ENCODE measurements at places on chromosomes 1 and 21. TPM values are rescaled to one million over a fixed set of nuclear protein-coding genes. Genes with fewer than 3 reads are reported as not detected.

Gene CRB1
- total RNA-seq, result 0.58 TPM

Gene FH
- total RNA-seq, result 71.1 TPM

Gene LCE6A
- total RNA-seq, result not detected

Gene BLZF1
- total RNA-seq, result 55.5 TPM

Gene CFH
- total RNA-seq, result 299 TPM

Gene CFAP45
- total RNA-seq, result 0.48 TPM

Gene PM20D1
- 1.6 TPM for total RNA-seq

Gene CITED4
- 2.0 TPM for total RNA-seq

Gene GOLT1A
- 2.1 TPM for total RNA-seq

All from urinary bladder (tissue), 4 donors.